ENCODE measurements at places on chromosomes 6 and 20.

DNA sequence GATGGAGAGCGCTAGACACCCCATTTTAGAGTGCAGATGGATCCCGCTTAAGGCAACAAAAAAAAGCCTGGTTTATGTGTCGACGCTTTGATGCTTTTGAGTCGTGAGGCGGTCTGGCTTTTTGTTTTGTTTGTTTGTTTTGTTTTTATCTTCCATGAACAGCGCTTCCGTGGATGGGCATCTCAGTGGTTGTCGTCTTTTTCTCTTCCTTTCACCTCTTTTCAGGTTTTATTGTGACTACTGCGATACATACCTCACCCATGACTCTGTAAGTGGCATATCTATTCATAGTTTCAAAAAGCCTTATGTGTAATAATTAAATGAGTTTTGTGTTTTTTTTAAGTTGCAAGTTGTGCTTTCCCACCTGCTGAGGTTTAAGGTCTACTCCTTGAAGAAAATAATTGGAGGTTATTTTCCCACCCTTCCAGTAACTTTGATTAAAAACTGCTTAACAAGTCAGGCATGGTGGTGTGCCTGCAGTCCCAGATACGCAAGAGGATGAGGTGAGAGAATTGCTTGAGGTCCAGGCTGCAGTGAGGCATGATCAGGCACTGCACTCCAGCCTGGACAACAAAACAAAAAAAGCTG lies 476 bp downstream of the SNRPC start:
- DNase-seq: no peak

GRCh38 chr6:83294676-83295075 lies 101.5 kb downstream of the RWDD2A start:
- no peak for DNase-seq

DNA sequence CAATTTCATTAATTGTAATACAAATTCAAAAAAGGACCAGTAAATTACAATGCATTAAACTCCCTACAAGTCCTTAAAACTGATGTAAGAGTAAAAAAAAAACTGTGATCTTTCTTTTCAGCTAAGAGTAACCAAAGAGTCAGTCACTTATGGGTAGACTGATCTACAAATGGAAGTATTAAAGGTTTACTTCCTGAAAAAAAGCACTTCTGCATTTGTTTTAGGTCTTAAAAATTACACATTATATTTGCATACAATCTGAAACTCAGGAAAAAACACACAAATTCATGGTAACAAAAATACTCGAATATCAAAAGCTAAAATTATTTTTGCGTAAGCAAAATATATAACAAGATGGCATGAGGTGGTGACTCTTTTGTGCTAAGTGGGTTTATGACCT lies 23.5 kb downstream of the USP49 start:
- DNase-seq: no peak

GRCh38 chr6:130969166-130969565 lies 93.9 kb downstream of the EPB41L2 start:
- no peak for DNase-seq

DNA sequence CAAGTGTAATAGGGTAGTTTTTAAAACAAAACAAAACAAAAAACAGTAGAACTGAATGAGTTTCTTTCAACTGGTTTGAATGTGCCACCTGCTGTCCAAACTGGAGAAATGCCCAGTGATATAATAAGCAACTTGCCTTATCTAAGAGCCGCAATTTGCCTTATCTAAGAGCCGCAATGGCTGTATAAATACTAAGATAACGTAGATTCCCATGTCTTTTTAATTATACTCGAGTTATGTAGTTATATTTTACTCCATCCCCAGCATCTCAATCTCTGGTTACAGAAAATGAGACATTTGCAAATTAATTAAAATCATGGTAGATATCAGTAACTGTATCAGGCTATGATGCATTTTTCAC lies 67.2 kb downstream of the RPP40 start:
- DNase-seq: no peak

GRCh38 chr20:4507288-4507719 lies 214.4 kb upstream of the PRND start:
- no peak for DNase-seq

DNA sequence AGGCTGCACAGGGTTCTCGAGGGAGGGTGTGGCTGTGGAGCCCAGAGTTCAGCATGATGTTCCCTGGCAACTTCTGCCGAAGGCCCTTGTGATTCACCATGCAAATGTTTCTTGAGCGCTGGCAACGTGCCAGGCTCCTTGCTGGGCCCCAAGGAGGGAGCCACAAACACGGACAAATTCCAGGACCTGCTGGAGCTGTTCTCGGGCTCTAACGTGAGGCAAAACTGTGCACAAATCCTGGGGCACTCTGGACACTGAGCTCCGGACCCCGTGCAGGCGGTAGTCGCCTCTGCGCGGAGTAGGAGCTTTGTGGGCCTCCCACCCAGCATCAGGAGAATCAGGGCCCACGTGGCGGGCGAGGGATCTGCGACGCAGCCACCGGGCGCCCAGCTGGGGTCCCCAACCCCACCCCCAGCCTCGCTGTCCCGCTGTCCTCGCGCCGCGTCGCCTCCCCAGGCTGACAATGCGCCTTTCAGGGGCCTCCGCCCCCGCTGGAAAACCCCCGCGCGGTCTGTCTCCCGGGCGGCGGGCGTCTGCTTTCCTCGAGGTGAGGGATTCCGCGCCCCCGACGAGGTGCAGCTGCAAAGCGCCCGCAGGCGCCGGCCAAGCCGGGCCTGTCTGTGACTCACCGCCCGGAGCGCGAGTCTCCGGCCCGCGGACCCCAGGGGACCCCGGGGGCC lies 31.7 kb upstream of the SCUBE3 start:
- DNase-seq: no peak

DNA sequence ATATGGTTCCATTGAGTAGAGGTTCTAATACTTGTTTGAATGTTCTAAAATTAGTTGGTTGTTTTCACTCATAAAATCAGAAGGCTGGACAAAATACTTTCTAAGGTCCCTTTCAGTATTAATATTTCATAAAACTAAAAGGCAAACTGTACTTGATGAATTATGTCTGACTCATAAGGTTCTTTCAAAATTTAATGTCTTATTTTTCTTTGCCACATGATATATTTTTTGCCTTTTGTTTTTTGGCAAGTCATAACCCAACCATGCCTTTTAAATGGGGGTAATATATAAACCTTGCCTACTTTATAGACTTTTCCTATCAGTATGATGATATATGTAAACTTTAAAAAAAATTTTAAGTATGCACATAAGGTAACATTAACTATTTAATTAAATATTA lies 244.7 kb downstream of the PTPRK start:
- DNase-seq: no peak

DNA sequence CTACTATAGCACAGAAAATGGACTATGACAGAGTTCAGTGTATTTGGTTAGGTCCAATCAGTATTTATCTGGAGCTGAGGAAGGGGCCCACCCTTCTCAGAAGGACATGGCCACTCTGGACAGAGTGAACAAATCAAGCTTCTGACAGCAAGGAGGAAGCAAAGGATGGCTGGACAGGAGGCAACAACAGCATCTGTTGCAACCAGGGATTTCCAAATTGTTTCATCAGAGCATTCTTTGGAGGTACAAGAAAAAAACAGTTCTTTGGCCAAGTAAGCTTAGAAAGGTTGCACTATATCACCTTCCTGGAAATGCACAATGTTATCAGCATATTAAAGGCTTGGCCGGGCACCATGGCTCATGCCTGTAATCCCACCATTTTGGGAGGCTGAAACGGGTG lies 118.7 kb upstream of the SLC22A16 start:
- DNase-seq: no peak

DNA sequence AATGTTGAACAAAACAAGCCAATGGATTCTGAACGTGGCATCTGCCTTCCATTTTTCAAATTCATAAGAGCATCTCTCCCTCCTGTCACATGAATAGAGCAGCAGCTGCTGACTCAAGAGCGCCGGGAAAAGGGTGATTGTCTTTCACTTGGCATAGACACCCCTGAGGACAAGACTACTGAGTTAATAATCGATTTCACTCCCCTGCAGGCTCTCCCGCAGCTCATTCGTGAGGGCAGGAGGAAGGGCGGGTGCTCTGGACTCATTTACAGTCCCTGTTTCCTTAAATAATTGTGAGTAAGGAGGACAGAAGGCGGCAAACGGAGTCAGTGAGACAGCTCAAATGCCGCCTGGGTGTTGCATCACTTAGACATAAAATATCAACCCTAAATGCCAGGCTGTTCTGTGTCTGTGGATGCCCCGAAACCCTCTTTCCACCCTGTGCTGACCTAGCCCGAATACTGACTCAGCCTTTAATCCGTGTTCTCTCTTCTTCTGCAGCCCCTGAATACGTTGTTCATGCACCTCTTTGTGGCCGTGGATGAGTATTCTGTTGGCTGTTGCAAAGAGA lies 21.6 kb downstream of the CFAP61 start:
- peak; percentile 28 for DNase-seq

- DNase-seq: no peak
Measured at GRCh38 chr6:135163440-135163738, 17.7 kb upstream of the MYB start.

GRCh38 chr6:136282906-136283305 lies 6.7 kb downstream of the BCLAF1 start:
- no peak for DNase-seq

DNA sequence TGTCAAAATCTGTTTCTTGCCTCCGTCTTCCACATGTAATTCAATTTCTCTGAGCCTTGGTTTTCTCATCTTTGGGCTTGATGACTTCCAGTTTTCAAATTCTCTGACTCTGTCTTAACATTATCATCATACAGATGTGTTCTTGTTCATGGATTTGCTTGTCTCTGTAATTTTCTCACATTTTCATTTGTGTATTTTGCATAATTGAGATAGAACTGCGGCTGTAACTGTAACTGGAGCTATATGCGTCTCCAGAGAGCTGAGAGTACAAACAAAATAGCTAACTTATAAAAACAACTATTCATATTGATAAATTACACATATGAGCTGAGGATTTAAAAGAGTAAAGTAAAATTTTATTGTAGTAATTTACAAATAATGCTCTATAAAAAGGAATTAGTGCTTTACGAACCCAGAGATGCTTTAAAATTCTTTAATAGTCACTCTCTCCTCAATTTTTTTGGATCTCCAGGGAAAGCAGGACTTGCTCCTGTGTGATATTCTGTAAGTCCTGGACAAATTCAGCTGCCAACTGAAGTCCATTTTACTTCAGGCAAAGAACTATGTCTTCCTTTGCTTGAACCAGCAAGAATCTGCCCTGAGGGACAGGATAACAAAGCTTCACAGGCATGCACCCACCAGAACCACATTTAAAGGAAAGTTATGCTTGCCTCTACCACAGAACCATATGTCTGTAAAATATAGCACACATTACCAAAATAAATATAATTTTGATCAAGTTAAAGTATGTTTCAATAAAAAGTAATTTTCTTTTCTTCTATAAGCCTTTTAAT lies 288.3 kb downstream of the KHDC1L start:
- no peak for DNase-seq

DNA sequence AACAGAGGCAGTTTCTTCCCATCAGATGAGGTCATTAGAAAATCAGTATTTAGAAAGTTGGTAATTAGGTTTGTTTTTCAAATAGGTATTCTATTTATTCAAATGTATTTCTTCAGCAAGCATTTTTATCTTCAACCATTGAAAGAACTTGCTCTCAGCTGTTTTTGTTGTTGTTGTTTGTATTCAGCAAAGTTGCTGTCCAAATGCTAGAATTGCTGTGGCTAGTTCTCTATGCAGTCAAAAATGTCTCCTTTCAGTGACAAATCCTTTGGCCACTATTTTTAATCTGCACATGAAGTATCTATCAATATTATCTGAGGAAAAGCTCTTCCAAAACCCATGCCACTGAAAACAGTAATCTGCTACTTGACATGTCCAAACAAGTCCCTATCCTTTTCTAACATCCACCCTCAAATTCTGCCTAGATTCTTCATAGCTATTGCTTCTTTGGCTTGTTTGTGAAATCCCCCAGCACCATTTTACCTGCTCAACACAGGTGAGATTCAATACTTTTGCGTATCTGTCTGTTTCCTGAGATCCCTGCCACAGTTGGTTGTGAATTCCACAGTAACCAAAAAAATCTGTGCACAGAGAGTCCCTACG lies 1005.4 kb downstream of the GRIK2 start:
- no peak for DNase-seq

- DNase-seq: no peak
Measured at GRCh38 chr6:139066080-139066479, 37.5 kb downstream of the ABRACL start.

DNA sequence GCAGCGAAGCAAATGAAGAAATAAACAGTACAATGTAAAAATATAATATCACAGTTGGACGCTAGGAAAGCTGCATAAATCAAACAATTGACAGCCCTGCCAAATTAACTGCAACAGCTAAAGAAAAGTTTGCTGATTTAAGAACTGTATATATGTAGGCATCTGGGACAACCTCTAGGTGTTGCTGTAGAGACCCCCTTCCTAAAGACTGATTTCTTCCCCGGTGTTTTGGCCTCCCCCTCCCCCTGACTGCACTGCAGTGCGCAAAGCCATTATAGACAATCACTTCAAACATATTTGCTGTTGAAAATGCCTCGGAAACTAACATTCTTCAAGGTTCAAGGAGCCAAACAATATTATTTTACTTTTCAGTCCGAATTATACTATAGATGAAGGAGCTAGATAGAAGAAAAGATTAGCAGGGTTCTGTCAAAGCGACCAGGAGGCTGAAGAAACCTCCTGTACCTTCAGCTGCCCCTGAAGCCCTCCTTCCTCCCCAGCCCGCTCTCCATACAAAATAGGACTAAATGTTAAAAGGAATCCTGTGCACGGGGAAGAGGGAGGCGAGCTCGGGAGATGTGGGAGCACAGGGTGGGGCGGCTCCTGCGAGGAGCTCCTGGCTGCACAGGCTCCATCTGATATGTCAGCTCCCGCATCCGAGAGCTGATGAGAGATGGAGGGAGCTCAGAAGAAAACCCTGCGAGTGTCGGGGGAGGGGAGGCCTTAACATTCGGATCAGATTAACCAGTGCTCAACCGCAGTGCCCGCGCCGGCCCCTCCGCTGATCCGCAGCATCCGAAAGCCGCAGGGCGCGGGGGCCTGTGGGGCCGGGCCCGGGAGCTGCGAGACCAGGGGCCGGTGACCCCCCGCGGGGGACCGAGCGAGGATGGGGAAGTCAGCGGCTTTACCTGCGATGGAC lies 822 bp downstream of the ELOVL4 start:
- no peak for DNase-seq

- no peak for DNase-seq
Measured at GRCh38 chr20:20821484-20822260, 109.2 kb upstream of the RALGAPA2 start.
